ENCODE measurements at places on chromosomes 16 and 17.

GRCh38 chr17:69898601-69899000 is 176.4 kb upstream of the KCNJ16 start:
- no peak for DNase-seq

DNA sequence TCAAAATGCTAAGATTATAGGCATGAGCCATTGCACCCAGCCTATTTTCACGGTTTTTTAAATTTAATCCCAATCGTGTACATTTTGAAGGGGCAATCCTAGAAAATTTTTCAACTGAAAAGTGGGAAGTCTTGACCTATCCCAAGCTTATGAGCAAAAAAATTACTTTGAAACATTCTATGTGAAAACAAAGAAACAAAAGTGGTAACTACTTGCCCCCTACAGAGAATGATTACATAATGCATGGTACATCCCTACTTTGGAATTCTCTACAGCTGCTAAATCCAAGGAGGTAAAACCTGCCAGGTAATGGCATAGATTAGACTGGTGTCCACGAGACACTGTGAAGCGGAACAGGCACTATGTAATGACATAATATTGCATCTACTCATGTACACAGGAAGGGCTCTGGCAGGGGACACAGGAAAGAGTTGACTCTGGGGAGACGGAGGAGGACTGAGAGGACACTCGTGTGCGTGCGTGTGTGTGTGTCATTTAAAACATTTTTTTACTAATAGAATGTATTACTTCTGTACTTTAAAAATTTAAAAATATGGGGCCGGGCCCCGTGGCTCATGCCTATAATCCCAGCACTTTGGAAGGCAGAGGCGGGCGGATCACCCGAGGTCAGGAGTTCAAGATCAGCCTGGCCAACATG is 15.7 kb downstream of the ASGR2 start:
- no peak for DNase-seq

- no peak for DNase-seq
Measured at GRCh38 chr16:5058476-5058875, 7.3 kb downstream of the C16orf89 start.

DNA sequence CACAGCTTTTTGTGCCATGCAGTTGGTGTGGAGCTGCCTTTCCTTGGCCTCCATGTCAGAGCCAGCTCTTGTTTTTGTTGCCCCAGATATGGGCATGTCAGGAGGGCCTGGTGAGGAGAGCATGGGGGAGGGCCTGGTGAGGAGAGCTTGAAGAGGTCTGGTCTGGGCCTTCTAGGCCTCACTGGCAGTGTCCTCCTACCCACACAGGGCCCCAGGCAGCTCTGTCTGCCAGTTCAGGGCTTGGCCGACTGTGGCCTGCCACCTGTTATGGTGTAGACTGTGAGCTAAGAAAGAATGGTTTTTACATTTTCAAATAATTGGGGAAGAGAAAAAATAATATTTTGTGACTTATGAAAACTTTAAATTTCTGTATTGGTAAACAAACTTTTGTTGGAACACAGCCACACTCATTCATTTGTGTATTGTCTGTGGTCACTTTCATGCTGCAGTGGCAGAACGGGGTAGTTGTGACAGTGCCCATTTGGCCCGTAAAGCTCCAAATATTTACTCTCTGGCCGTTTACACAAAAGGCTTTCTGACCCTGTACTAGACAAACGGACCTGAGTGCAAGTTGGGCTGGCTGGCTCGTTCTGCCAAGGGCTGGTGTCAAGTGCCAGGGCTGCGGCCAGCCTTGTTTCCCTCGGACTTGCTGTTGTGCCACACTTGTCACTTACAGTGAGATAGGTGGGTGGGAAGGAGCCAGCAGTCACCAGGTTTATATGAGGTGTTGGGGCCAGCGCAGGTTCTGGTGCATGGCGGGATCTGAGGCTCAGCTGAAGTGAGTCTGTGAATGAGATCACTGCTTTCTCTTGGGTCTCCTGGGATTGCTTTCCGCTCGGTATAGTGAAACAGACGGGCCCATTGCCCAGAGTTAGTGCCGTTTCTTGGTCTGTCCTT is 18.2 kb downstream of the PGS1 start:
- DNase-seq, result no peak

DNA sequence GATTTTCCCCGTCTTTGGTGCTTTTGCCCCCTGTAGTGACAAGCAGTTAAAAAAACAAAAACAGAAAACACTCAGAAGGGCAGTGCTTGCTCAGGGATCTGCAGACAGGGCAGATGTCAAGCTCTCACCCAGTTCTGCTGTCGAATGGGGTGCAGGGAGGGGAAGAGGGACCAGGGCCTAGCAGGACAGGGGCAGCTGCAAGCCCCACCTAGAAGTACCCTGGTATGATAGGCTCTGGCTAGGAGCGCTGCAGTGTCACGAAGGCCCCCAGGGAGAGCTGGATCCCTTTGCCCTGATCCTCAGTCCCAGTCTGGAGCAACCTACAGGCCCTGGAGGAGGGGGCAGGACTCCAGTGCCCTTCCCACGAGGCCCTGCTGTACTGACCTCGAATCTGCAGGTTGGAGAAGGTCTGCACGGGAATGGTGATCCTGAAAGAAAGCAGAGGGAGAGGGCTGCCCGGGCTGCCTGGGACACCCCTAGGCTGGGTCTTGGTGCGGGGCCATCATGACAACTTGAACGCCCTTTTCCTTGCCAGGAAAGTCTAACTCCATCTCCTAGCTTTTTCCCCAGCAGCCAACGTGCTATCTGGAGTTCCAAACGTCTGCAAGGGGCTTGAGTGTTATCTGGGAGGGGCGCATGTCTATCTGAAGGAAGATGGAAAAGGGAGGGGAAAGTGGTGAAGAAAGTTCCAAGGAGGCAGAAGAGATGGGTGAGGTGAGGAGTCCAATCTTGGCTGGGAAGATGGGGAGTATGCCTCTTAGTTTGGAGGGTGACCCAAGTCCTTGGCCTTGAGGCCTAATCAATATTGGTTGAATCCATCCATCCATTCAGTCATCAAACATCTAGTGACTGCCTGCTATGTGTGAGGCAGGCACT is 4.8 kb downstream of the GFAP start:
- no peak for DNase-seq

- no peak for DNase-seq
Measured at GRCh38 chr16:78562111-78562510, 462.7 kb downstream of the WWOX start.

DNA sequence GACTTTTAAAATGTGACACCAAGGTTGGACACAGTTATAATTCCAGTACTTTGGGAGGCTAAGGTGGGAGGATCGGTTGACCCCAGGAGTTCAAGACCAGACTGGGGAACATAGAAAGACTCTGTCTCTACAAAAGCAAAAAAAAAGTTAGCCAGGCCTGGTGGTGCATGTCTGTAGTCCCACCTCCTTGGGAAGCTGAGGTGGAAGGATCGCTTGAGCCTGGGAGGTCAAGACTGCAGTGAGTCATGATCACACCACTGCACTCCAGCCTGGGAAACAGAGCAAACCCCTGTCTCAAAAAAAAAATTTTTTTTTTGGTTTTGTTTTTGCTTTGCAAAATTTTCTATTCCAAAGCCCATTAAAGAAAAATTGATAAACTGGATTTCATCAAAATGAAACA is 281.4 kb downstream of the BCAS3 start:
- DNase-seq, result no peak

- DNase-seq, result no peak
Measured at GRCh38 chr16:55207693-55208428, 116.1 kb upstream of the IRX6 start.

DNA sequence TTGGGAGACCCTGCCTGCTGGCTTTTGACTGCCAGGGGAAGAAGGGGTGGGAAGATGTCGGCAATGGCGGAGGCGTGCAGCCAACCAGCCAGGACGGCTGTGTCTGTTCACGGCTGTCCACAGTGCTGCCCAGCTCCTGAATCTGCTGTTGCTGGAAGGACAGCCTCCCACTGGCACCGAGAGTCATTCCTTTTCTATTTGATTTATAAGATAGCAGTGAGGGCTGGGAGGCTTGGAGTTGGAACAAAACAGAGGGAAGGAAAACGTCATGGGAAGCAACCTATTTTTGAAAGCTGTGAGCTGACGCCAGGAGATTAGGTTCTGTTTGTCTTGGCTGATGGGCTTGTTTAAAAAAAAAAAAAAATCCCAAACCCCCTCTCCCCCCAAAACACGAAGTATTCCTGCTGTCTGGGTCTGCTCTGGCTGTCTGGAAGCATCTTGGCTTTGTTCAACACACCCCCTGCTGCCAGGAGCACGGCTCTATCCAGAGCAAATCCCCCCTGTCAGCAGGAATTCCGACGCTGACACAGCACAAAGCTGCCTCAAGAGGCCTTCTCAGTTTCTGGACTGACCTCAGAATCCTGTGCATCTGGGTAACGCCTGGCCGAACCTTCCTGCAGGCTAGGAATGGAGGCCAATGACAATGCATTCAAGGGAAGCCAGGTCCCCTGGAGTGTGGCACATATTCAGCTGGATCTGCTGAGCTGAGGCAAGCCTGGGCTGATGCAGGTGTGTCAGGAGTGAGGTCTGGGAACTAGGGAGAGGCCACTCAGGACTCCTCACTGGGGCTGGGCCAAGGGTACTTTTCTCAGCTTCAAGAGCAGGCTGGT is 41.0 kb upstream of the SREBF1 start:
- no peak for DNase-seq
